RKO (cell line): ENCODE measurements at places on chromosomes 3 and 15.

DNA sequence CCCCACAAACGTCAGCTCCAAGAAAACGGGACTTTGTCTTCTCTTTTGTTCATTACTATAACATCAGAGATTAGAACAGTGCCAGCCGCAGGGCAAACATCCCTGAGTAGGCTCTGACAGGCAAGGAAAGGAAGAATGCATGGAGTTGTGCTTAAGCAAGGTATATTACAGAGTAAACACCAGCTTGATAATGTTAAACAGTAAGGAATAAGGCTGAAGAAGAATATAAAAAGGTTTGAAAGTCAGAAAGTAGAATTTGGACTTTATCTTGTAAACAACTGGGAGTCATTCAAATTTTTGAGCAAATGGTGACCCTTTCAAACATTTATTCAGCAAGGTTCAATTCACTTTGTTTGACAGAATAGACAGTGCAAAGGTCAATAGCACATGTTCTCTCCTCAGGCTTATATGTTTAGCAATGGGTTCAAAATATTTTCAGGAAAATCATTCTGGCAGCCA lies 11.0 kb downstream of the GABPB1 start:
- DNase-seq = no peak

- no peak for DNase-seq
Measured at GRCh38 chr3:81713031-81713430, 48.4 kb downstream of the GBE1 start.

DNA sequence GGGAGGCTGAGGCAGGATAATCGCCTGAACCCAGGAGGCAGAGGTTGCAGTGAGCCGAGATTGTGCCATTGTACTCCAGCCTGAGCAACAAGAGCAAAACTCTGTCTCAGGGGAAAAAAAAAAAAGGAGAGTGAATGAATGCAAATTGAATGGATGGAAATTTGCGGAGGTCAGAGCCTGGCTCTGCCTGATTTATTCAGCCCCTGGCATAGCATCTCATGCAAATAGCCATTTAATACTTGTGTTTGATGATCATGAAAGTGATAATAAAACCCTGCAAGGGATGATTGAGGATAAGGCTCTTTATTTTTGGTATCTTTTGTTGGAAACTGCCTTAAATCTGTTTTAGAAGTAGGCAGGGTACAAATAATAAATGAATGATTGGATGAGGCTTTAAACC lies 133.0 kb upstream of the SEMA6D start:
- no peak for DNase-seq

DNA sequence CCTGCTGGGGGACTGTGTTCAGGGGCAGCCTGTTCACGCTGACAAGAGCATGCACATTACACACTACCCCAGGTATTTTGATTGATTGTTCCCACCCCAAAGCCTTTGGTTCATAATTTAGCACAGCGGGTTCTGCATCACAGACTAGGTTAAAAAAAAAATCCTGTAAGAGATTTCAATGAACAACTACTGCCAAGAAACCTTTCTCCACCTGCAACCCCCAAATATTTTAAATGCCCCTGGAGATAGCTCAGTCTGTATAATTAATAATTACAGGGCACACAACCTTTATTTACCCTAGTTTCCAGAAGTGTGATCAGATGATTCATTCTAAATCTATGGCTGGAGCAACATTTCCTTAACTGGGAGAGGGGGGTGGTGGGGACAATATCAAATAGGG lies 87.6 kb downstream of the NR2F2 start:
- no peak for DNase-seq

- peak; percentile 74 for DNase-seq
Measured at GRCh38 chr3:149581248-149581647, 76.6 kb downstream of the WWTR1 start.
